Astrocyte (in vitro differentiated cells and primary cell): ENCODE measurements at places on chromosomes 4 and X.

- peak; percentile 63 for DNase-seq
These were observed 81.6 kb downstream of the SORBS2 start for GRCh38 chr4:185730387-185730786.

DNA sequence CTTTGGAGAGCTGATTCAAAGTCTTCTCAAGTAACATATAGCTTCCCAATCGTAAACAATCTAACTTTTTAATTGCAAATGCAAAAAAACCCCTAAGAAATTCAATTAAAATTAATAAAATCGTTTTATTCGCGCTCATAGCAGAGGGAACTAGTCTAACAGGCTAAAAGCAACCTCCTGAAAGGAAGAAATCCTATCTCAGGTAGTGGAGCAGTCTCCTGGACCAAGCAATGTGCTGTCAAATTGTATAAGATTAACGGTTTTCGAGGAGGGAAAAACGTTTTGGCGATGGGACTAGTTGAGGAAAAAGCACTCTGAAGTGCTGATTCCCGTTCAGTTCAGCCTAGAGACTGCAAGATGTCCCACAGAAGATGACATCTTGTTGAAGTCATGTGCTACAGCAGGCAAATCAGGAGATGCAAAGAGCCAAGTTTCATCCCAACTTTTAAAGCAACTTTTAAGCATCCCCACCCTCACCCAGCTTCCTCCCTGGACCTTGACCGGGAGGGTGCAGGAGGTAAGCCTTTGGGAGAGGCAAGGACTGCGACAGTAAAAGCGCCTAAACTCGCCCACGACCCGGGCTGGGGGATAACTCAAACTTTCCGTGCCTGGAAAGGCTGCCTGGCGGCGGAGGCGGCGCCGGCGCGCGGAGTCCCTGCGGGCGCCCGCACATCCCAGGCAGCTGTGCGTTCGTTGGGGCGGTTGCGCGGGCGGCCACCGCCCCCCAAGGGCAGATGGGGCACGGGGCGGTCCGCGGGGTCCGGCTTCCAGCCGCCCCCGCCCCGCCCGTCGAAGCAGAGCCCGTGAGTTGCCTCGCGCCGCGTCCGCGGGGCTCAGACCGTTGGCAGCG, 784 bp downstream of the MAP7D3 start:
- no peak for DNase-seq

DNA sequence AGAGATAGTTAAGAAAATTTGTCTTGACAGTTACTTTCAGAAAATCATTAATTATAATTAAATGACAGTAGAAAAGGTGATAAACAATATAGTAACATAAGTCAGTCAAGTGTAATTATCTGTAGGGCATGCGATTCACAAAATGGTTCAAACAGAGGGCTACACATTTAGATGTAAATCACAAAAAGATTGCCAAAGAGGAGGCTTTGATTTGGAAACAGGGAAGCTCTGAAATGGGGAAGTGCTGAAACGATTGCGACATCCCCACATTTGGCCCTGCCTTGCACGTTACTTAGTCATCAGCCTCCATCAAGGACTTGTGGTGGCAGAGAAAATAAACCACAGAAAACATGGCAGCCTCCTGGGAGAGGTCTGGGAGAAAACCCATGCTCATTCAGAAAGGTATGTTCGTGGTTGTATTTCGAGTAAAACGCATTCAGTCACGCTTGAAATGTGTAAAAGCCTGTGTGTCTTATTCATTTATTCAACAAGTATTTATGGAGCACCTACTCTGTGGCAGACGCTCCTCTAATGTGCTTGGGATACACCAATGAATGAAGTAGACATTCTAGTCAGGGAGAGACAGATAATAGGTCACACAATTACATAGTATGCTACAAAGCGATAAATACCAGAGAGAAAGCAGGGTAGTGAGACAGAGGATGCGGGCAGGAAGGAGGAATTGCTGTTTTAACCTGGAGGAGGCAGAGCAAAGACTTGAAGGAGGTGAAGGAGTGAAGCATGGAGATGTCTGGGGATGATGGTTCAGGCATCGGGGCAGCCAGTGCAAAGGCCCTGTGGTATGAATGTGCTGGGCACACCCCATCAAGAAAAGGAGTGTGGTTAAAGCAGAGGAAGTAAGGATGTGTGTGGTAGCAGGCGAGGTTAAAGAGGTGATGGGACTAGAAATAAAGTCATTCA, 7.8 kb downstream of the RBM47 start:
- DNase-seq, result peak; percentile 100

GRCh38 chr4:39655211-39655610, 16.5 kb upstream of the SMIM14 start:
- DNase-seq, result no peak

- DNase-seq, result no peak
These were observed 163.4 kb upstream of the ITM2A start for GRCh38 chrX:79530310-79531108.

- no peak for DNase-seq
These were observed 479.4 kb downstream of the AFF2 start for GRCh38 chrX:148979786-148980185.

DNA sequence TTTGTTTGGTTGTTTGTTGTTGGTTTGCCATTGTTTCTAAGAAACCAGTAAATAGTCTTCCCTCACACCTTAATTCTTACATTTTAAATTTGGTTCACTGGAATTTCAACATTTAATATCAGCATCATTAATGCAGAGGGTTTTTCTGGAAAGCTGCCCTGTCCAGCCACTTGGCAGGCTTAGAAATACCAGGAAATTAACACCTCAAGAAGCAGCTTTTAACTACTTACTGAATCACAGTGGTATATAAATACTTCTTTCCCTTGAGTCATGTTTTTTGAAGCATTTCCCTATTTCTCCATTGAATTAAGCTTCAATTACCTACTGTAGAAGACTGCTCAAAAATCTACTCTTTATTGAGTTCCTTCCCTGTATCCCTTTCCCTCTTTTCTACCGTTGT, 1221.1 kb upstream of the ADGRL3 start:
- no peak for DNase-seq

GRCh38 chrX:35439034-35439660, 359.0 kb upstream of the MAGEB16 start:
- no peak for DNase-seq

GRCh38 chr4:10581022-10581421, 103.5 kb downstream of the CLNK start:
- no peak for DNase-seq

DNA sequence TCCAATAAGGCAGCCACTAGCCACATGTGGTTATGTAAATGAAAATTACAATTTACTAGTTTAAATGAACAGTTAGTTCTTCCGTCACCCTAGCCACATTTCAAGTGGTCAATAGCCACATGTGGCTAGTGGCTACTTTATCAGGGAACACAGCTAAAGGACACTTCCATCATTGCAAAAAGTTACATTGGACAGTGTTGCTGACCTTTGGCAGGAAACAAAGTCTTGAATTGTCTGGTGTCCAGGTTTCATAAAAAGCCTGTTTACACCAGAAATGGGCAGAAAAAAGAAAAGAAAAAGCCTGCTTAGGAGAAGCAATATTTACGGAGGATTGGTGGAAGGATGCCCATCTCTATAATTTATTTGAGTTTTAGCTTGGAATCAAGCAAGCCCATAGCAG, 38.6 kb downstream of the RWDD4 start:
- DNase-seq, result no peak

DNA sequence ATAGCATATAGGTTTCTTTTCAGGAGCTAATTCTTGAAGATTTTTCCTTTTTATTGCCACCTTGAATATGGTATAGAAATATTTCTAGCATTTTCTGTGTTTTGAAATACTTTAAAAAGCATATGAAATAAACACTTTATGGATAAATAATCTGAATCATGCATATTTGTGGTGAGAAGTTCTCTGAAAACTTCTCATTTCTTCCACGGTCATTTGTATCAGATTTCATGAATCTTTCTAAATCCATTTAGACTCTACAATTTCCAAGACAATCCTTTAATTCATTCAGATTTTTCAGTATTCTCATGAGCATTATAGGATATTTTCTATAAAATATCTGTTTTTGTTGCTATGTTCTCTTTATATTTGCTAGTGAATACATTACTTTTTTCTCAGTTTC, 16.2 kb upstream of the CA5B start:
- no peak for DNase-seq

DNA sequence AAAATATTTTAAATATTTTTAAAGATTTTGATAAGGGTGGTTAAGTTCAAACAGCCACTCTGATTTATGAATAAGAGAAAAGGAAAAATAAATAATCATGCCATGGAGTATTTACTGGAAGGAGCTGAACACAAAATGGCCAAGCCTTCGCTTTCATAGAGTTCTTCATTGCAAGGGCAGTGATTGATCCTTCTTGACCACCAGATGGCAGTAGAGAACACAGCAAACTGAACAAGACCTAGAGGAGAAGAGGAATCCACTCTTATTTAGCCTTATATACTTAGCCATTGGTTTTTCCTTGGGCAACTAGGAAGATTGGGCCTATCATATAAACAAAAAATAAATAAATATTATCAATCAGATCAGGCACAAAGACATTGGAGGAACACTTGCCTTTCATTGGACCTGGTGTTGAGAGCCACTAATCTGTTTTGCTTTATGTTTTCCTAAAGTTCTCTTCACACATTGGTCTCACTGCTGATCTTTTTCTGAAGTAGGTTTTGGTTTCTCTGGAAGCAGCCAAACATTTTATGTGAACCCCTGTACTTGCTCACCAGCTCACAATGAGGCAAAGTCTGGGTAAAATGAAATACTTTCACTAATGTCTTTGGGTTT, 58.1 kb upstream of the PARM1 start:
- DNase-seq, result peak; percentile 64

DNA sequence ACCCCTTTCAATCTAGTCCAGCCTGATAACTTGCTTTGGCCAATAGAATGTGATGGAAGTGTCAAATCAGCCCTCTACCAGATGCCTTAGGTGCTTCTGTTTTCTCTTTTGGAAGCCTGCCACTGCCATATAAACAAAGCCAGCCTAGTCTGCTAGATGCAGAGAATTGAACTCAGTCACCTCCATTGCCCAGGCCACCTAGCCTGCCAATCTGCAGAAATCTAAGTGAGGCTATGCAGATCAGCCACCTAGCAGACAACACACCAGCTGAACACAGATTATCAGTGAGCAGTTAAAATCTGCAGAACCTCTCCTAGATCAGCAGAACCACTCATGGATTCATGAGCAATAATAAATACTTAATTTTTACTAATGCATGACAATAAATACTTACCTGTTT, 1108.2 kb downstream of the PCDH18 start:
- DNase-seq, result no peak

DNA sequence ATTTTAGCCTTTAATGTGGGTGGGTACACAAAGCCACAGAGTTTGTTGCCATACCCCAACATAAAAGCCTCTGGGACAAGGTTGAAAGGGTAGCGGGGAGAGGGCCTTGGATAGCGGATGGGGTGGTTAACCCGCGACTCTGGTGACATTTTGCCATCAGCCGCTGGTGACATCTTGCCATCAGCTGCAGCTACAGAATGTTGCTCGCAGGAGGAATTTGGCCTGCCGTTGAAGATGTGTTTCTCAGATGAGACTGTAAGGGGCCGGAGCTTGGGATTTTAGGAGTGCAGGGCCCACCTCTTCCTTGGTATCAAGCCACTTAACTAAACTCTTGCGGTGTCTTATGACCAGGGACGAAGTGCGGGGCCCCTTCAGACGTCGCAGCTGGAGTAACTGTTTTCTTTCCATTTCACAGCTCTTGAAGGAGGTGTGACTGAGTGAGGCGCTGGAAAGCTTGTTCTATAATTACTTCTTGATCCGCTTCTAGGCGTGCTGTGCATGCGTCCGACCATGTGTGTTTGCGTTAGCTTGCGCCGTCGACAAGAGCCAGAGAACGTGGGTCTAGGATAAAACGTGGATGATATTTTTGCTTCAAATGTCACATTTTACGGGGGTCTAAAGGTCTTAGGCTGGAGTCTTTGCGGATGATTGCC, 820 bp upstream of the RASL11B start:
- no peak for DNase-seq

DNA sequence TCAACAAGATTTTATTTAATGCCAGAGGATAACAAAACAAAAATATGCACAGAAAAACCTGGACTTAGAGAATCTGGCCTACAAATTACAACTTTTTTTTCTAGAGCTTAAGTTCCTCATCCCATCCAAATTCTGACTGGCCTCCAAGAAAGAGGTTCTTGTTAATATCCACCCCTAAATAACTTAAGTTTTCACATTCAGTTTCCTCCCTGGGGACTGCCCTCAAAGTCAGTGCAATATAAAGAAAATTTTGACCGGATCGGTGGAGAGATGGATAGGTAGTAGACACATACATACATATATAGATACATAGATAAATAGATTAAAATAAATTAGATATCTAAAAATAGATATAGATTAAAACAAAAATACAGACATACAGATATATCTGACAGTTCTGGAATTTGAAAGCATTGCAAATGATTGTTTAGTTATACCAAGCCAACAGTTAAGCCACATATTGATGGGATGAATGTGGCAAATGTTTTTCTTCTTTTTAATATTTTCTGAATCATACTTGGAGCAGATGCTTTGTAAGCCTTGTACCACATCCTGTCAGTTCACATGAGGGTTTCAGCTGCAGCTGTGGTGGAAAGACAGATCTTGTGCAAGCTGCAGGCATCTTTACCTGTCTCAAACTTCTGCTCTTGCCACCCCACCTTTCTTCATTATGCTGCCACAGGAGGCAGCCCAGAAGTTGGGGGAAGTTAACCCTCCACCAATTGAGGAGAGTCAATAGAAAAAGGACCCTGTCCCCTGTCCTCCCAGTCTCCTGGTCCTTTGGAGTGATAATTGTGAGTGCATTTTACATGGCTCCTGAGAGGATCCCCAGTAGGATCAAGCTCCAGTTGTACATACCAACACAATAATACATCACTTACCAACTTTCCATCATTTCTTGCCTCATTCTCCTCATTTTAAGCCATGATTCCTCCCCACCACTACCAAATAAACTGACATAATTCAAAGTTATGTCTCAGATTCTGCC, 58.5 kb upstream of the PRDM8 start:
- DNase-seq, result peak; percentile 63

GRCh38 chrX:29662759-29663503, 552.4 kb upstream of the MAGEB2 start:
- peak; percentile 96 for DNase-seq

GRCh38 chrX:149124526-149125108, 380.5 kb downstream of the IDS start:
- DNase-seq, result no peak

DNA sequence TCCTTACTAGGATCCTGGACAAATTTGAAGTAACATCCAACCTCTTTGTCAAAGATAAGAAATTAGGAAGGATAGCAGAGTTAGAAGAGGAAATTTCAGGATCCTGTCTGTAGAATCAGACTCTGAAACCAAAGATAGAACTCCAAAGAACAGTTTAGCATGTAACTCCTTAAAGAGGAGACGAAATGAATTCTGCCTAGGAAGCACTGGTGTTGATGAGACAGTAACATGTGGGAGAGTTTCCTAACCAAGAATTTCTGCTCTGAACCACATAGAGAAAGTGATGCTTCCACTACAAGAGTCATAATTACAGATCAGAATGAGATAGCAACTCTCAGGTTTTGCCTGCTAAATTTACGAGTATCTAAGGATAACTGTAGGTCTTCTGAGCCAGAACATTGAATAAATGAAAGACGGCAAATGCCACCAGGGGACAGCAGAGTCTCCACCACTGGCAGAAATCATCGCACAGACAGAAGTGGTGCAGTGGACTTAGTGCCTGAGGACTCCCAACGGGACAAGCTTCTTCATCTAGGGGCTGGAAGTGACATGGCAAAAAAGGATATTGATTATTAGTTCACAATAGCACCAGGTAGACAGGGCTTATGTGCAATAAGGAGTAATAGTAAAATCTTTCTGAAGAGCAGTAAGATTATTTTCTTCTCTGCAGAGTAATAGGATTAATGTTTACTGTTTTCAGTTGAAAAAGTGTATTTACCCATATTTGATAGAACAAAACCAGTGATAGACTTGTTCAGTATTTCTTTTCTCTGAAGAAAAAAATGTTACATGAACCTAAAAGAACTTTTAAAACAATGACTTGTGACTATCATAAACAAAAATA, 6.7 kb upstream of the PPID start:
- DNase-seq, result peak; percentile 49
